ENCODE measurements at places on chromosomes 6 and 20.
A peak's percentile ranks its signal among the peaks of the same experiment; 100 is the strongest.

GRCh38 chr6:88775866-88776571, 187.4 kb downstream of the RNGTT start:
- no peak for DNase-seq

DNA sequence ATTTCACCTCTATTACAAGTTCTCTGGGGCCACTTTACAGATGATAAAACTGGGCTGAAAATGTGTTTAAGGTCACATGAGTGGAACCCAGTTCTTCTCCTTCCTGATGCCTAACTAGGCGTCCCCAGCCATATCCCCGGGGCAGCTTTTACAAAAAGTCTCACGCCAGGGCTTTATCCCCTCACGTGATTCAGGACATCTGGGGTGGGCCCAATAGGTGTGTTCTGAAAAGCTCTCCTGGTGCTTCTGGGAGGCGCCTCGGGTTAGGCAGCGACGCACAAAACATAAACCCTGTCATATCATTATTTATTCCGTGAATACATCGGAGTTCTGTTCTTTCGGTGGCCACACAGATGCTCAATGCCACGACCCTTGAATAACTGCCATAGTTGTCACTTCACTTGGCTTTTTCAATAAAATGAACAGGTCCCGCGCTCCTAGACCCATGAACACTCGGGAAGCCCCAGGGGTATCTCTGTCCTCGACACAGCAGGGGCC, 32.1 kb downstream of the SF3B5 start:
- no peak for DNase-seq

GRCh38 chr6:90156861-90157260, 139.8 kb downstream of the BACH2 start:
- no peak for DNase-seq

- no peak for DNase-seq
These were observed 24.8 kb upstream of the FOXQ1 start for GRCh38 chr6:1287103-1287591.

- no peak for DNase-seq
These were observed 246.9 kb downstream of the SOX4 start for GRCh38 chr6:21840428-21840827.

DNA sequence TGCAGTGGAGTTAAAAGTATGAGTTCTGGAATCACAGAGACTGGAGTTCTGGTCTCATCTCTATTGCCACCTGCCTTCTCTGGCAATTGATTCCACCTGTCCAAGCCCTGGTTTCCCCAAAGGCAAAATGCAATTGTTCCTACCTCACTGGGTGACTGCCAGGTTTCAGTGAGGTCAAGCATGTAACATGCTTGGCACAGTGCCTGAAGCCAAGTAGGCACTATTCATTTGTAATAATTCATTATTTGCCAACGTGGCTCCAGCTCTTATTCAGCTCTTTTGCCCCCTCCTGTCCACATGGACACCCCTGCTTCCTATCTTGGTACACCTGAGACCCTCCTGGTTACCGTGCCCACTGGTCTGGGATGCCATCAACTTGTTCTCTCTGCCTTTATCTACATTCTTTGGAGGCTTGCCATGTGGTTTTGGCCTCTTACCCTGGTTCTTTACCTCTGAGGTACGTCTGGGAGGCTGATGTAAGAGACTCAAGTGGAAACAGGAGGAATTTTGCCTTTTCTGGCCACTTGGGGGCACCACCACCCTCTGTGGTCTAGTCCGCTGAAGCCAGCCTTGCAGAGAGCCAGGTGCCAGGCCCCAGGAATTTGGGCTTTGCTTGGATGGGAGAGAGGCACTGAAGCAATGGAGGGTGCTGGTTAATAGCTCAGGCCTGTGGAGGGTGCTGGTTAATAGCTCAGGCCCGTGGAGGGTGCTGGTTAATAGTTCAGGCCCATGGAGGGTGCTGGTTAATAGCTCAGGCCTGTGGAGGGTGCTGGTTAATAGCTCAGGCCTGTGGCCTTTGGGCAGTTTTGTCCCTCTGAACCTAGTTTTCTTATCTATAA, 1.7 kb downstream of the KCNK15 start:
- peak; percentile 64 for DNase-seq

- DNase-seq, result no peak
These were observed 84.0 kb downstream of the HFE start for GRCh38 chr6:26170951-26171841.

- DNase-seq, result no peak
These were observed 24.2 kb upstream of the ENPP4 start for GRCh38 chr6:46105568-46105967.
